Activated effector memory CD4-positive, alpha-beta T cell treated with anti-CD3 and anti-CD28 coated beads, Interleukin-2, amount 50 U/mL, for 16 hours (primary cell): ENCODE measurements at places on chromosomes 1 and 21.

- no peak for DNase-seq
These were observed 53.9 kb upstream of the NADK start for GRCh38 chr1:1832166-1832565.

GRCh38 chr1:88595355-88596002 lies 88.6 kb upstream of the PKN2 start:
- DNase-seq: no peak

DNA sequence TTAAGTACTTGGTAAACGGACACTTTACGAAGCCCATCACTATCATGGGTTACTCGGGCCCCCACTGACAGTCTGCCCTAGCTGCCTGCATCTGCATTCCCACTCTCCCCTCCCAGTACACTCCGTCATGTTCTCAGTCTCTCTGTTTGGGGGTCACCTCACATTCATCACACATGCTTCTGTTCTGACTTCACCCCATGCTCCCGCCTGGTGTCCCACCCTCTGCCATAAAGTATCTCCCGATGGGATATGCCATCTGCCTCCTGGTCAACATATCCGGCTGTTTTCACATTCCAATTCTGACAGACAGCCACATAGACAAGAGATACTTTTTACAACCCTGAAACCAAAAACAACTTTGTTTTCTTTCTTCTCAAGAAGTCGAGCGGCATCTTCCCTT lies 1.0 kb downstream of the OLFML2B start:
- no peak for DNase-seq

- DNase-seq: no peak
These were observed 108.1 kb downstream of the KAZN start for GRCh38 chr1:14706631-14707030.

- peak; percentile 27 for DNase-seq
These were observed 8.1 kb upstream of the POFUT2 start for GRCh38 chr21:45295576-45296365.

GRCh38 chr1:221074332-221074731 lies 195.1 kb downstream of the HLX start:
- DNase-seq: no peak

- no peak for DNase-seq
These were observed 398.4 kb downstream of the PRDM2 start for GRCh38 chr1:14098294-14098913.

DNA sequence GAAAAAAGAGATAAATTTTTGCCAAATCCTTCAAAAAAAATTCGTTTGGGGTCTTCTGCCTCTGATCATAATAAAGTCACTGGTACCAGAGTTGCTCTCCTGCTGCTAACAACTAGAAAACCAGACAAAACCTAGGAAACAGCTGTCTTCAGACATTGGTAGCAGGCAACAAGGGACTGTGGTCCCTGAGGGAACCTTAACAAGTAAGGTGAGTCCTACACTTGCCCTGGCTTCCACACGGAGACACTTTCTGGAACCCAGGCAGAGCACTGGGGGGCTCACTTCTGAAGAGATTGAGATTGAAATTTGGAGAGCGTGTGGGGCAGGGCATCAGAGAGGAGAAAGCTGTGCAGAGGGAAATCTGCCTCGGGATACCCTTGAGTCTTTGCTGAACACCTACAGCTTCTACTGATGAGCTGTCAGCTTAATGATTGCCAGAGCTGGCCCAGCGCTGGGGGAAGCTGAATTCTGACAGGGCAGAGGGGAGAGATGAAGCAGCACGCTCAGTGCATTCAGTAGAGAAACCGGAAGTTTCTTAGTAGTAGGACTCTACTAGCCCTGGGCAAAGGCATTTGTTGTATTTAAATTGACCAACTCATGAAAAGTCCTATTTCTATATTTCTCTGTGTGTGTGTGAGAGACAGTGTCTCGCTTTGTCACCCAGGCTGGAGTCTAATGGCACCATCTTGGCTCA lies 18.5 kb upstream of the FAM89A start:
- DNase-seq: no peak

DNA sequence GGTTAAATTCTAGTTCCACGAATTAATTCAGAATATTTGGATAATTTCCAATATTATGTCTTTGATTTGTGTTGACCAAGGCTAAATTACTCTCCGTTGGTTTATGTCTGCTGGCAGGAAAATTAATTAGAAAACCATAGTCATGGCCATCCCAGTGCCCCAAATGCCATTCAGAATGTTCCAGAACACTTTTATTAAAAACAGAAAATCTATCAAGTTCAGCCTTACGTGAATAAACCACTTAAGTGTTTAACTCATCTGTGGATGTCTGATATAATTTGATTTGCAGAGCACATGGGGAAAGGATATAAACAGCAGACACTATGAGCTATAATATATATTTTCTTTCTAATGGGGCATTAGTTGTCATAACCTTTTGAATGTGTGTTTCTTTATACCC lies 480.7 kb downstream of the MRPL39 start:
- DNase-seq: no peak

- DNase-seq: no peak
These were observed 28.6 kb downstream of the EBNA1BP2 start for GRCh38 chr1:43143441-43143888.
